ENCODE measurements at places on chromosomes 12 and 14.
A peak's percentile ranks its signal among the peaks of the same experiment; 100 is the strongest.

DNA sequence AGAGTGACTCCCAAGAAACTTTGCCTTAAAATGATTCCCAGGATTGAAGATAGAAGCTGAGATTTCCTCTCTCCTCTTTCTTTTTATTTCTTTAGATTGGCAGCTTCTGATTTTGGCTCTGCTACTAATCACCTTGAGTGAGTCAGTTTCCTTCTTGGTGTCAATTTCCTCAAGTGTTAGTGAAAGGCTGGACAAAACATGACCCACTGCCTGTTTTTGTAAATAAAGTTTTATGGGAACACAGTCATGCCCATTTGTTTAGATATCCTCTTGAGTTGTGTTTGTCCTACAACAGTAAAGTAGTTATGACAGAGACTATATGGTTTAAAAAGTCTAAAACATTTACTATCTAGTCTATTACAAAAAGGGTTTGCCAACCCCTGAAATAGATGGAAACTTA is 227.2 kb upstream of the TBX3 start:
- no peak for DNase-seq

- peak; percentile 72 for DNase-seq
Measured at GRCh38 chr12:57124261-57124877, 3.9 kb upstream of the LRP1 start.

DNA sequence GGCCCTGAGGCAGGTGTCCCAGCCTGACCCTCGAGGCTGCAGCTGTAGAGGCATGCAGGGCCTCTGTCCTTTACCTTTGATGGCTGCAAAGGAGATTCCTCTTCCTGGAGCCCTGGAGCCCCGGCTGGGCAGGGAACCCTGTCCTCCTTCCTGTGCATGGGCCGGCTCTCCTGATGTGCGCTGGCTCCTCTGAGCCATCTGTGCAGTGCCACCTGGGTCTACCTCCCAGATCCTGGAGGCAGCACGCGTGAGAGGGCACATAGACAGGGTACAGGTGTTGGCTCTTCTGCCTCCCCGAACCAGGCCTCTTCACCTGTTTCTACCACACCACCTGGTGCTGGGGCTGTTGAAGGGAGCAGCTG is 115.1 kb downstream of the BEGAIN start:
- DNase-seq: no peak

GRCh38 chr12:120684523-120684932 is 2.4 kb upstream of the MLEC start:
- DNase-seq: no peak

- no peak for DNase-seq
Measured at GRCh38 chr12:93714382-93714781, 37.2 kb downstream of the CRADD start.

DNA sequence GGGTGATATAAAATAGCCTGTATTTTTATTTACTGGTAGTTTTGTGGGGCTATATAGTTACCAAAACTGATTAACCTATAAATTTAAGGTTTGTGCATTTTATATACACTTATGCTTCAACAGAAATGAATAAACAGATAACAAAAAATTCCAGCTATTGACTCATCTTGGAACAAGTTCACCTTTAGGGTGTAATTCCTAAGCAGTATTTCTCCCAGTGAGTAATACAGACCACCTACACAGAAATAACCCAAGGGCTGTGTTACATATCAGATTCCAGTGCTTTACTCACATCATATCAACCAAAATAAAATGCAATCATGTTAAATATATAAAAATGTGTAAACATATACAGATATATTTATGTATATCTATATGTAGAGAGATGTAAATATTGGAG is 345.6 kb downstream of the ADAMTS20 start:
- no peak for DNase-seq

DNA sequence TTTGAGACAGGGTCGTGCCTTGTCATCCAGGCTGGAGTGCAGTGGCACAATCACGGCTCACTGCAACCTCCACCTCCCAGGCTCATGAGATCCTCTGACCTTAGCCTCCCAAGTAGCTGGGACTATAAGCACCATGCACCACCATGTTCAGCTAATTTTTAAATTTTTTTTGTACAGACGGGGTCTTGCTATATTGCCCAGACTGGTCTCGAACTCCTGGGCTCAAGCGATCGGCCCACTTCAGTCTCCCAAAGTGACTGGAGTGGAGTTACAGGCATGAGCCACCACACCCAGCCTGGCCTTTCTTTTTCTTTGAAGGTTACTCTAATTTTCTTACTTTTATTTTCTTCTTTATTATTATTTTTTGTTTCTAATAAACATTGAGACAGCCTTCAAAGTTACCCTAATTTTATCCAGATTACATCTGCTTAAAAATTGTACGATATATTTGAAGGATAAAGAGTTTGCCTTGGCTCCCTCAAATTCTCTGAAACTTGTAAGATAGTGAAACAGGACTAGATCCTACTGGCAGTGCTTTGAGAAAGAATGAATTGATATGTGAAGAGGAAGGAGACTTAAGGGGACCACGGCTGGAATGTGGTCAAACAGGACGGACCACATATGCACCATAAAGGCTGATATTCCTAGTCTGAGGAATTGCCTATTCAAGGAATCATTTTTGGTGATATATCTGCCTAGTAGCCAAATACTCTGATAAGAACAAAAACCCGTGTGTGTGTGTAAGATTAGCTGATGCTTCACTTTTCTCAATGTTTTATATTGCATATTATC is 14.1 kb upstream of the SINHCAF start:
- DNase-seq: no peak

DNA sequence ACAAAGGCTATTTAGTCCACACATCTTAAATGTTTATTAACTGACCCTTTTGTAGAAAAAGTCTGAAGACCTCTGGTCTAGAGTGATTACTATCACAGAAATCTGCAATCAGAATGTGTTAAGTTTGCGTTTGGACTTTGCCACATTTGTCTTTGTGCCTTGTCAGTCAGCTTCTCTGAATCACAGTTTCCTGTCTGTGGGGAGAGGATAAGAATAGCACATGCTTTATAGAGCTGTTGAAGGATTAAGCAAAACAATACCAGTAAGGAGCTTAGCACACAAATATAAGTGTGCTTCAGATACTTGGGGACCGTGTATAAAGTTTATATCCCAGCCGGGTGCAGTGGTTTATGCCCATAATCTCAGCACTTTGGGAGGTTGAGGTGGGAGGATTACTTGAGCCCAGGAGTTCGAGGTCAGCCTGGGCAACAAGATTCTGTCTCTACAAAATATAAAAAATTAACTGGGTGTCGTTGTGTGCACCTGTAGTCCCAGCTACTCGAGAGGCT is 63.0 kb upstream of the BTG1 start:
- no peak for DNase-seq

GRCh38 chr12:28159688-28160087 is 30.6 kb upstream of the CCDC91 start:
- no peak for DNase-seq

All from activated CD4-positive, alpha-beta T cell treated with anti-CD3 and anti-CD28 coated beads, Interleukin-2, amount 50 U/mL, for 4 hours (primary cell).